ENCODE measurements at places on chromosomes 16 and 17.

DNA sequence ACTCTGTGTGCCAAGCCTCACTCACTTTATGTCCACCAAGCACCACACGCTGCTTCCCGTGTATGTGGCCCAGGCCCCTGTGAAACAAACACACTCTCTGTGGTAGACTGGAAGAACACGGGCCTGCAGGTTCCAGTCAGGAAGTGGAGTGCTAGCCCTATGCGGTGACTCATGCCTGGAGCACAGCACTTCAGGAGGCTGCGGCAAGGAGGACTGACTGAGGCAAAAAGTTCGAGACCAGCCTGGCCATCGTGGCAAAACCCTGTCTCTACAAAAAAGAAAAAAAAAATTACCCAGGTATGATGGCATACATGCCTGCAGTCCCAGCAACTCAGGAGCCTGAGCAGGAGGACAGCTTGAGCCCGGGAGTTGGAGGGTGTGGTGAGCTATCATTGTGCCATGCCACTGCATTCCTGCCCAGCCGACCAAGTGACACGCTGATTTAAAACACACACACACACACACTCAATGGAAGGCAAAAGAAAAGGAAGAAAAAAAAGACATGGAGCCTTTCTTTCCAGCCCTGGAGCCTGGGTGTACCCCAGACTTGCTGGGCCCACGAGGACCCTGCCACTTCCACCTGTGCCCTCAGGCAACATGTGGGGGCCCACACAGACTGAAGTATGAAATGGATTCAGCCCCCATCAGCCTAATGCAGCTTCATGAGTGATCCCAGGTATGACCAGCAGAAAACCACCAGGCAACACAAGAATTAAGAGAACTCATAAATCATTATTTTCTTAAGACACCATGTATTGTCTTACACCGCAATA is 126.6 kb downstream of the ANKRD11 start:
- peak; percentile 36 for DNase-seq

GRCh38 chr17:40303708-40304551 is 5.0 kb upstream of the RARA start:
- no peak for DNase-seq

- DNase-seq, result no peak
These were observed 5.1 kb upstream of the SLC16A11 start for GRCh38 chr17:7048968-7049367.

GRCh38 chr17:21249920-21250703 is 3.1 kb downstream of the NATD1 start:
- no peak for DNase-seq

GRCh38 chr16:85300406-85300968 is 188.2 kb upstream of the CIBAR2 start:
- no peak for DNase-seq

DNA sequence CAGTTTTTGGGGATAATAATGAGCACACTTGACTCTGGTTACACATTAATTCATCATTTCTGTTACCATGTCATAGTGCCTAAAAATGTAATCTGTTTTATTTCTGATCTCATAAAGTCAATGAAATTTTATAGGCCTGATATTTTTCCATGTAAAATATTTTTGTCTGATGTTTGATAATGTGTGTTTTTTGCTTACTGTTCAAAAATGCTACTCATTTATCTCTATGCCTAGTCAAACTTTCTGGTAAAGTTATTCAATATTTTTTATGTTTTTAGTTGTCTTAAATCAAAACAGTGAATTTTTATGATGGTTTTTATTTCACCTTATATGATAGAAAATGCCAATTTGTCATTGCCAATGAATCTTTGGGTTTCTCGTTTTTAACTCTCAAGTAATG is 147.0 kb downstream of the AHSP start:
- DNase-seq, result no peak

DNA sequence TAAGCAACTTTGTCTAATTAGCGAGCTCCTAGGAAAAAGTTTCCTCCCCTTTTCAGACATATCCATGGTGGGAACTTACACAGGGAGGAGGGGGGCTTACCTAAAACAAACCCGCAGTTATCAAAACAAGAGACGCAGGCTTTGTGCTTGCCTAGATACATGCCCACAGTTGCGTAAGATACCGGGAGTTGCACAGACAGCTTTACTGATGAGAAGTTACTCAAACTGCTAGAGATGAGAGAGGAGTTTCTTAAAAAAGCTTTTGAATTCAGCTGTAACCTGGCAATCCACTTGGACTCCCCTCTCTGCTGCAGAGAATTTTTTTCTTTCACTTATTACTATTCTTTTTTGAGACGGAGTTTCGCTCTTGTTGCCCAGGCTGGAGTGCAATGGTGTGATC is 6.8 kb upstream of the ZP2 start:
- DNase-seq, result no peak

Measured in activated T-cell treated with anti-CD3 and anti-CD28 coated beads for 24 hours (primary cell).